ENCODE measurements at places on chromosomes 1 and 21. TPM values are rescaled to one million over a fixed set of nuclear protein-coding genes. Genes with fewer than 3 reads are reported as not detected.

Gene ELAPOR1
- 6.7 TPM for total RNA-seq

Gene DVL1
- 35.5 TPM for total RNA-seq

Gene ADAMTS1
- total RNA-seq: not detected

Gene NUDT17
- total RNA-seq: 3.4 TPM

Gene BATF3
- 6.3 TPM for total RNA-seq

Gene LINGO4
- total RNA-seq: not detected

Gene PGLYRP3
- total RNA-seq: not detected

Gene PPP1R12B
- 26.8 TPM for total RNA-seq

Gene RNU1-4
- total RNA-seq: 3,877 TPM

Gene JAM2
- not detected for total RNA-seq

Gene CC2D1B
- 58.3 TPM for total RNA-seq

Gene TRNP1
- total RNA-seq: 5.0 TPM

Gene ADAM30
- total RNA-seq: not detected

Gene KIF14
- total RNA-seq: 0.42 TPM

Gene GJA9
- not detected for total RNA-seq

Gene PIGR
- total RNA-seq: not detected
